Non-pigmented ciliary epithelial cell (primary cell): ENCODE measurements at places on chromosomes 16 and 17.

DNA sequence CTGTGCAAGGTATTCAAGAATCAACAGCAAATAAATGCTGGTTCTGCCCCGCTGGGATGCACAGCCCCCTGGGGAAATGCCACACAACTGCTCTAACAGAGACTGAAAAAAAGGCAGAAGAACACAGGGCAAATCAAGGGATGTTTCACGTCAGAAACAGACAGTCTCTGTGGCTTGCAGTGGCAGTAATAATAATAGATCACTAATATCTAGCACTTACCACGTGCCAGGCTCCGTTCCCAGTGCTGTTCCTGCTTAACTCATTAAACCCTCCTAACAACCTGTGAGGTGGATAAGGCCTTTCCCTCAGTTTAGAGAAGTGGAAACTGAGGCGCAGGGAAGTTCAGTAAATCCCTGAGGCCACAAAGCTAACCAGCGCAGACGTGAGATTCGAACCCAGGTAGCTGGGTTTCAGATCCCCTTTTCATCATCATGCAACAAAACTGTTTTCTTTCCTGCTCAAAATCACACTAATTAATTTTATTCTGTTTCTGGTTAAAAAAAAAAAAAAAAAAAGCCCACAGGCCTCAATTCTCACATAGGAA lies 36.7 kb downstream of the ARHGAP17 start:
- no peak for DNase-seq

DNA sequence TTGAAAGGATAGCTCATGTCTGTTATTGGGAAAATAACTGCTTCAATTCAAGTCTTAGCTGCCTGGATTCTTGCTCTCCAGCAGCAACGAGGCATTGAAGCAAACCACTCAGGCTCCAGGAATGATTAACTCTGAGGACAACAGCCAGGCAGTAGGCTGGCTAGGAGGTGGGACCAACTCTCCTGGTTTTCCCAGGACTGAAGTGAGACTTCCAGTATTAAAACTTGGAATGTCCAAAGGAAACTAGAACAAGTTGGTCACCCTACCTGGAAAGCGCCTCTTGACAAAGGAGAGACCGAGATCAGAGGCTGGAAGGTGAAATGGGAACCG lies 100.7 kb downstream of the SALL1 start:
- no peak for DNase-seq

DNA sequence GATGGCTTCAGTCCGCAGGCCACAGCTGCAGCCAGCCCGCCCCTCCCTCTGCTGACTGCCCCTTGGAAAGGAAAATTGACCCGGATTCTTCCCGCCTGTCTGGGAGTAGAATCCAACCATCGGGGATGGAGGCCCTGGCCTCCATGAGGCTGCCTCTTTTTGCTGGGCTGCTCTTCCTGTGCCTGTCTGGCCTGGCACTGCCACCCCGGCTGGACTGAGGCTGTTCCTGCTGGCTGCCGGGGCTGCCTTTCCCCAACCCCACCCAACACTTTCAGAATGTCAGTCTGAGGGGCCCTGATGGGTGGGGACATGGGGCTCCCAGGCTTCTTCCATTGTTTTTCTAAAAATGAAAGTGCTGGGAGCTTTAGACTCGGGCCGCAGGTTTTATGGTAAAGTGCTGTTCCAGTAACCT lies 7.3 kb downstream of the BAHCC1 start:
- no peak for DNase-seq

DNA sequence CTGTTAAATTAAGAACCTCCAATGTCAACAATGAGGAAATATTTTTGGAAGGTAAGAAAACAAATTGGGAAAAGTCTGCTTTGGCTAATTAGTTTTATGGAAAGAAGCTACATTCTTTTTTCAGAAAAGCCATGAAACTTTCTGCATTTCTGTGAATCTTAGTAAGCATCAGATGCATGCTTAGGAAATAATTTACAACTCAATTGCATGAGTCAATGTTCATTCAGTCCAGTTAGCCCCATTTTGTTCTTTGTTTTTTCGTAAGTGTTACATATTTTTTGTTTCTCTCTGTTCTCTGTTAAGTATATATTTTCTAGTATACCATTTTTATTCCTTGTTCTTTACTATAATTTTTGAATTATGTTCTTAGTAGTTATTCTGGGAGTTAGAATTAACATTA lies 195.2 kb upstream of the KIF2B start:
- DNase-seq = peak; percentile 48

GRCh38 chr17:29563816-29564215 lies 3.0 kb downstream of the ABHD15 start:
- DNase-seq = no peak

GRCh38 chr16:50826797-50827316 lies 85.0 kb downstream of the CYLD start:
- no peak for DNase-seq

DNA sequence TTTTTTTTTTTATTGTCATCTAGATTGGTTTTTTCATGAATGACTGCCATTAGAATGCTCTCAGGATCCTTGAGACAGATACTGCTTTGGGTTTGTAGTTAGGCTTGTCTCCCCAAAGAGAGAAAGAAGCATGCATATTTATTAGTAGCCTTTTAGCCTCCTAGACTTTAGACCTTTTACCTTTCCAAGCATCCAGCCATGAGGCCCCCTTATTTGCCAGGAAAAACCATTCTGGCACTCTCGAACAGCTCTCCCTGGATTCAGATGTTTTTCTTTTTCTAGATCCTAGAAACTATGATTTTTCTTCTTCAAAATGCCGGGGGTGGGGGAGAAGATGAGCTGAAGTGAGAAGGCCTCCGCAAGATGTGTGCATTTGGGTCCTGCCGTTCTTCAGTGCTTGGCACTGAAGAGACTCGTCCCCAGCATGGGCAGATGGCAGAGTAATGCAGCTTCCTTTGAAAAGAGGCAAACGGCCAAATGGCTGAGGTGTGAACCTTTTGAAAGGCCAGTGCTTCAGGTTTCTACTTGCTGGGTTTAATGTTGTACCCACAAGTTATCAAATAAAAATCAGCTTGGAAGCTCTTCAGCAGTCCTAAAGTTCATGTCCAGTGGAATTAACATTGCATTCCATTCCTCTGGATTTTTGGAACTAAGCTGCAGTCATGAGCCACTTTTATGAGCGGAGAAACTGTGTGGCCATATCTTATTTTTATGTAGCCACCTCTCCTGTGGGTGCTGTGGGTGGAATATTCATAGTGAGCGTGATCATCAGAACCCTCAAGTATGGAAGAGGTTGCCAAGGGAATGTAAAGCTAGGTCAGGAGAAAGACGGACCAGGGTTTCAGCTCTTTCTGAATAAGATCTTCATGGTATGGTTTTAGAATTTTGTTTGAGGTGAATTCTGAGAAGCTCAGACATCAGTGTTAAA lies 7.2 kb downstream of the SOCS7 start:
- DNase-seq = no peak

GRCh38 chr16:65782611-65783600 lies 583.6 kb upstream of the CDH5 start:
- DNase-seq = peak; percentile 40

DNA sequence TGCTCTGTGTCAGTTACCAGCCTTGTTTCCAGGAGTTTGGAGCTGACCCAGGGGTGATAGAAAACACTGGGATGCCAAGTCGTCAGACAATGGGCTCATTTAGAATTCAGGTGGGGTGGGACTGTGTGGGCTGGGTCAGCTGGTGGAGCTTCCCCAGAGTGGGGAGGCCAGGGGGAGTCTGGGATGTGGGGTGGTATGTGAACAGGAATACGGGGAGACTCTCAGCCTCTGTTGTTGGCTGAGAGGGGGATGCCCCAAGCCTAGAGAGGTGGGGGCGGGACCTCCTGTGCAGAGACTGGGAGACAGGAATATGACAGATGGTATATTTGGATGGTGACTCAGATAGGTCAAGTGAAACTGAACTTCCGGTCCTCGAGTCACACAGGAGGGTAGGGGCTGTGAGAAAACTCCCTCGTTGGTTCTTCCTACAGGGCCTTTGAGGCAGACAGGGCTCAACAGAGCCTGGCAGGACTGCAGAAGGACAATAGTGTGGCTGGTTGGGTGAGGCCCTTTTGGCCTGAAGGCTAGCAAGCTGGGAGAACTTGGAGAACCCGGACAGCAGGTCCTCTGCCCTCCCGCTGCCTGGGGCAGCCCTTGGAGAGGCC lies 23.7 kb downstream of the CDH1 start:
- no peak for DNase-seq
